ENCODE measurements at places on chromosomes 16 and 17. TPM values are rescaled to one million over a fixed set of nuclear protein-coding genes. Genes with fewer than 3 reads are reported as not detected.

The TAX1BP3 gene
- 79.2 TPM for polyA plus RNA-seq

The TK2 gene
- 15.9 TPM for polyA plus RNA-seq

The WNK4 gene
- polyA plus RNA-seq = 0.10 TPM

The USP43 gene
- polyA plus RNA-seq = 0.46 TPM

The FBF1 gene
- 11.7 TPM for polyA plus RNA-seq

The TBC1D26 gene
- polyA plus RNA-seq = 4.1 TPM

The CWC25 gene
- polyA plus RNA-seq = 18.4 TPM

The EFNB3 gene
- polyA plus RNA-seq = 36.4 TPM

The HIC1 gene
- polyA plus RNA-seq = 1.7 TPM

The NME2 gene
- polyA plus RNA-seq = 133 TPM

The MPHOSPH6 gene
- 75.1 TPM for polyA plus RNA-seq

The KRT14 gene
- polyA plus RNA-seq = not detected

The OTOP2 gene
- not detected for polyA plus RNA-seq

The DEXI gene
- 52.0 TPM for polyA plus RNA-seq

The SLC26A11 gene
- polyA plus RNA-seq = 31.1 TPM

The CCL8 gene
- polyA plus RNA-seq = not detected

The KRT17 gene
- polyA plus RNA-seq = not detected

The KRT40 gene
- polyA plus RNA-seq = not detected

The ATF7IP2 gene
- 20.9 TPM for polyA plus RNA-seq

The HSD11B2 gene
- polyA plus RNA-seq = 2.8 TPM

The CAPNS2 gene
- polyA plus RNA-seq = not detected

The CCL2 gene
- not detected for polyA plus RNA-seq

The TADA2A gene
- 32.0 TPM for polyA plus RNA-seq

The PDILT gene
- polyA plus RNA-seq = not detected

The LPCAT2 gene
- 0.59 TPM for polyA plus RNA-seq

The RAB37 gene
- not detected for polyA plus RNA-seq

The WNT3 gene
- polyA plus RNA-seq = 7.6 TPM

The WSCD1 gene
- polyA plus RNA-seq = 9.3 TPM

The ALOX12 gene
- polyA plus RNA-seq = not detected

The MYADML2 gene
- 1.1 TPM for polyA plus RNA-seq

The GSG1L gene
- polyA plus RNA-seq = not detected

The CD300LF gene
- polyA plus RNA-seq = not detected

The KRT9 gene
- not detected for polyA plus RNA-seq

The GRB7 gene
- polyA plus RNA-seq = not detected

The ZPBP2 gene
- polyA plus RNA-seq = not detected

The PIRT gene
- polyA plus RNA-seq = 0.06 TPM

The RPL23 gene
- polyA plus RNA-seq = 1,212 TPM

The SEPHS2 gene
- 9.8 TPM for polyA plus RNA-seq

The LITAFD gene
- polyA plus RNA-seq = not detected

The CRYM gene
- 3.8 TPM for polyA plus RNA-seq

The TIMP2 gene
- polyA plus RNA-seq = 25.6 TPM

The BPTF gene
- polyA plus RNA-seq = 46.7 TPM

The ADAM11 gene
- polyA plus RNA-seq = 25.8 TPM

The XYLT2 gene
- polyA plus RNA-seq = 9.5 TPM

The SLC5A10 gene
- not detected for polyA plus RNA-seq

The TMEM132E gene
- 1.8 TPM for polyA plus RNA-seq

The ZFP3 gene
- 0.05 TPM for polyA plus RNA-seq

The KRTAP4-1 gene
- not detected for polyA plus RNA-seq

The MYH3 gene
- 3.2 TPM for polyA plus RNA-seq

The PPP1R1B gene
- polyA plus RNA-seq = 3.5 TPM

The GJD3 gene
- not detected for polyA plus RNA-seq

The ASGR1 gene
- 80.2 TPM for polyA plus RNA-seq

The TMEM92 gene
- not detected for polyA plus RNA-seq

The C17orf100 gene
- 10.3 TPM for polyA plus RNA-seq

The STAT5B gene
- polyA plus RNA-seq = 47.4 TPM

The MRPL12 gene
- polyA plus RNA-seq = 10.4 TPM

The NOG gene
- polyA plus RNA-seq = 2.1 TPM

The NAGPA gene
- polyA plus RNA-seq = 33.1 TPM

The PTX4 gene
- polyA plus RNA-seq = not detected
